Small intestine (tissue), 16 donors: ENCODE measurements at places on chromosomes 1 and 21.
A peak's percentile ranks its signal among the peaks of the same experiment; 100 is the strongest.

DNA sequence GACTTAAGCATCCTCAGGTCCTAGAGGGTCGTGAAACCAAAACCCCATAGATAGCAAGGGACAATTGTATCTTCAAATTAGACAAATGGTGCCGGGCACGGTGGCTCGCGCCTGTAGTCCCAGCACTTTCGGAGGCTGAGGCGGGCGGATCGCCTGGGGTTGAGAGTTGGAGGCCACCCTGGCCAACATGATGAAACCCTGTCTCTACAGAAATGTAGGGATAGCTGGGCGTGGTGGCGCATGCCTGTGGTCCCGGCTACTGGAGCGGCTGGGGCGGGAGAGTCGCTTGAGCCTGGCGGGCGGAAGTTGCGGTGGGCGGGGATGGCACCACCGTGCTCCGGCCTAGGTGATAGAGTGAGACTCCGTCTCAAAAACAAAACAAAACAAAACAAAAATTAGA lies 780.6 kb downstream of the BRINP3 start:
- DNase-seq = no peak

GRCh38 chr21:38491536-38491935 lies 6.7 kb downstream of the ERG start:
- DNase-seq = no peak

- no peak for DNase-seq
These were observed 28.1 kb downstream of the SFPQ start for GRCh38 chr1:35164893-35165292.

GRCh38 chr1:1677718-1678580 lies 14.6 kb downstream of the SLC35E2B start:
- peak; percentile 50 for DNase-seq

GRCh38 chr21:38680401-38680800 lies 125.3 kb upstream of the ETS2 start:
- no peak for DNase-seq

- no peak for DNase-seq
These were observed 14.9 kb downstream of the MAP7D1 start for GRCh38 chr1:36170643-36171412.
